ENCODE measurements at places on chromosomes 2 and 18. TPM values are rescaled to one million over a fixed set of nuclear protein-coding genes. Genes with fewer than 3 reads are reported as not detected.

GRCh38 chr2:59096973-59097372 lies 855.8 kb upstream of the FANCL start:
- no peak for DNase-seq

- no peak for DNase-seq
These were observed 61.7 kb downstream of the SMAD2 start for GRCh38 chr18:47868744-47869143.

DGUOK gene
- 66.3 TPM for total RNA-seq

GRCh38 chr2:9377461-9378097 lies 45.7 kb downstream of the ITGB1BP1 start:
- no peak for DNase-seq

TUBA3D gene
- not detected for total RNA-seq

DNA sequence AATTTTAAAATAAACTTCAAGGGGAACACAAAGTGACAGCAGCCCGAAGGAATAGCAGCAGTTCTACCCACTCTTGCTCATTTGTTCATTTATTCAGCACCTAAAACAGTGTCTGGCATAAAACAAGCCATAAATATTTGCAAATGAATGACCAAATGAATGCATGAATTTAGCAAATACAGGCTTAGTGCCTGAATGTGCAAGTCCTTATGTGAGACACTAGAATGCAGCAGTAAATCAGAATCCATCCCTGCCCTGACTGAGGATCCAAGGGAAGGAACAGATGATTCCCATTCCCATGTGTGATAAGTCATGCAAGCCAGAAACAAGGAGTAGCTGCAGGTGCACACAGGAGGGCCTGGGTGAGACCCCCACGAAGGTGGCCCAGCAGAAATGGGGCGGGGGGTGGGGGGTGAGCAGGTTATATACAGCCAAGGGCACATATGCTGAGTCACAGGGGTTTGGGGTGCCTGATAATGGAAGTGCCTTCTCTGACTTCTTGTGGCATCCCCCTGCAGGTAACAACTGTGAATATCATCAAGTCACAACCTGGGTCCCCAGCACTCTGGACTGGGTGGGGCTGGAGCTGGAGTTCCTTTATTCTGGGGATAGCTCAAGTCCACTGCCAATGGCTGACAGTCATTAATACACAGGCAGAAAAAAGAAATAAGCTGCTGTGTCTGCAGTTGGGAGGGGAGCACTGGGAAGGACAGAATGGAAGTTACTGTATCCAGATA lies 311.9 kb downstream of the TXNL1 start:
- DNase-seq: no peak

ATP6V1B1 gene
- not detected for total RNA-seq

GRCh38 chr2:147495734-147496133 lies 349.1 kb upstream of the ACVR2A start:
- DNase-seq: no peak

DNA sequence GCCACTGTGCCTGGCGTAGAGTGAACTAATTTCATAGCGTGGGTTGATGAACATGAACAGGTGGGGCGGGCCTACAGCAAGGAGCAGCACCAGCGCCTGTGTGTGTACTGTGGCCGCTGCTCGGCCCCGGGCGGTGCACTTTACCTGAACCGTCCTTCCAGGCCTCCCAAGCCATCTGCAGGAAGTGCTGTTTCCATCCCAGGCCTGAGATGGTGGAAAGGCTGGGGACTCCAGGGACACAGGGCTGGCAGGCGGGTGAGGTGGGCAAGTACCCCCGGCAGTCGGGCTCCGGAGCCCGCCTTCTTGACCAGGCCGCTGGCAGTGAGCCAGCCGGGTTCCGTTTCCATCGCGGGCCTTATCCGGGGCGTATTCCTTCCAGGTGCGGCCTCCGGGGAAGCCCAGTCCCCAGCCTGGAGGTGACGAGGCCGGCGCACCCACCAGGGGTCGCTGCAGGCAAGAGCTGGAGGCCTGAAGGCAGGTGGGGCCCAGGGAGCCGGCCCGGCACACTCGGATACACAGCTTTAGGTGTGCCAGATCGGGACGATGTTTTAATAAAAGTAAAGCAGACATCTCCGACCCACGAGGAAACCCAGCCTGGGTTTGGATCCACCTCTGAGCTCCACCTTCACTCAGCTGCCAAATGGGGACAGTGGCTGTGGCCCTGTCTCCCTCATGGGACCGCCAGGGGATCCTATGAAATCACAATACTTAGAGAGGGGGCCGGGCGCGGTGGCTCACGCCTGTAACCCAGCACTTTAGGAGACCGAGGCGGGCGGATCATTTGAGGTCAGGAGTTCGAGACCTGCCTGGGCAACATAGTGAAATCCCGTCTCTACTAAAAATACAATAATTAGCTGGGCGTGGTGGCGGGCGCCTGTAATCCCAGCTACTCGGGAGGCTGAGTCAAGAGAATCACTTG lies 22.7 kb upstream of the PDIA6 start:
- peak; percentile 31 for DNase-seq

DTNA gene
- total RNA-seq: 9.5 TPM

DNA sequence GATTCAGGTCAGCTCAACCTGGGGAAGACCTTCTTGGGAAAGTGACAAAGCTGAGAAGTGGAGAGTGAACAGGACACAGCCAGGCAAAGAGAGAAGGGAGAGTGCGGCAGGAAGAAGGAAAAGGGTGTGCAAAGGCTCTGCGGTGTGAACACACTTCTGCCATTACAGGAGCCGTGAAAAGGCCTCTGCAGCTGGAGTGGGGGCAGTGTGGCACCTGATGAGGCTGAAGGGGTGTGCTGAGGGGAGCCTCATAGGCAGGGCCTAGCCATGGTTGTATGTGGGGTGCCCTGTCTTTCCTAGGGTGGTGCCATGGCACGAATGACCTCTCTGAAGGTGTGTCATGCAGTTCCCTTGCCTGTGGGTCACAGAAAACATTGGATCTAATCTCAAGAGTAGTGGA lies 347.6 kb downstream of the CYRIA start:
- no peak for DNase-seq

FAM228B gene
- 2.2 TPM for total RNA-seq

- peak; percentile 63 for DNase-seq
These were observed 81.0 kb downstream of the TAF4B start for GRCh38 chr18:26307161-26307773.

DNA sequence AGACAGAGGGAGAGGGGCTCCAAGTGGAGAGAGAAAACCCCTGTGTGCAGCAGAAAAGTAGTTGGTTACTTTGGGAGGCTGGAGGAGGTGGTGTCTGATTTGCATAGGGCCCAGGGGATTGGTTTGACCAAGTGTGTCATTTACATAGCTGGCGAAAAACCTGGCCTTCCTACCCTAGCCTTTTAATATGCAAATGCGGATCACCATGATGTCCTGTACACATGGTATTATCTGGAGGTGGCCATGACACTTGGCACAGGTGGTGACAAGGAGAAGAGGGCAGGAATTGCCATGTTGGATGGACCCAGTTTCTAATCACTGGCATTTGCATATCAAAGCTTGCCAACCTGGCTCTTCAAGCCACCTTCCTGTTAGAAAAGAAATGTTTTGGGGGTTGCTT lies 120.8 kb upstream of the CHAC2 start:
- DNase-seq: no peak

DNA sequence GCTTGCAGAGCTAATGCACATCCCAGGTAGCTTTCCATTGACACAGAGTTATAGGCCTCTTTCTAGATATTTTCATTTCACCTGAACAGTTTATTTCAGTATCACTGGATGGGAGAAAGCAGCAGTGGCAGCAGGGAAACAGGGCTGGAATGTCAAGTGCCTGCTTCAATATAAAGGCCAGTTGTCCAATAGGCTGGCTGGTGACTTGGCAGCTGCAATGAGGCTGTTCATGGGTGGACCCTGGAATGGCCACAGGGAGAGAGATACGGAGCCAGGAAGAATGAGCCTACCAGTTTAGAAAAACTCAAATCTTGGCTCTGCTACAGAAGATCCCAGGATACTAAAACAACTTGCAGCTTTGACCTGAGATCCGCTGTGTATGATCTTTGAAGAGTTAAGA lies 185.0 kb downstream of the BCL11A start:
- DNase-seq: no peak

GRCh38 chr2:194999771-195000170 lies 657.3 kb upstream of the SLC39A10 start:
- DNase-seq: no peak

DNA sequence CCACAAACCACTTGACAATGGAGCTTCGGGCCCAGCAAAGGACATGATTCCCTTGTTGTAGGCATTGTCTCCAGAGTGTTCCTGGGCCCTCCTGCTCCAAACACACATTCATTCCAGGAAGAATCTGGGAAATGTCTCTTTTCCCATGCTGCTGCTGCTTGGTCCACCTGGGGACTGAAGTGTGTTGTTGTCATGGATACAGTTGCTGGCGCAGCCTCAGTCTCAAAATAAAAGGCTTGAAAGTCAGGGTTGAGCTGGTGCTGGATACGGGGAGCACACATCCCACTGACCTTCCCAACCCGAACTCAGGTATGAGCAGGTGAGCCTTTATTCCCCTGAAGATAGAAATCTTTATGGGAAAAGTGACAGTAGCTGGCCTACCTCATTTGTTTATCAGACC lies 30.6 kb upstream of the SPP2 start:
- DNase-seq: no peak

PDE1A gene
- total RNA-seq: 0.90 TPM

RNASEH1 gene
- 23.7 TPM for total RNA-seq

DNA sequence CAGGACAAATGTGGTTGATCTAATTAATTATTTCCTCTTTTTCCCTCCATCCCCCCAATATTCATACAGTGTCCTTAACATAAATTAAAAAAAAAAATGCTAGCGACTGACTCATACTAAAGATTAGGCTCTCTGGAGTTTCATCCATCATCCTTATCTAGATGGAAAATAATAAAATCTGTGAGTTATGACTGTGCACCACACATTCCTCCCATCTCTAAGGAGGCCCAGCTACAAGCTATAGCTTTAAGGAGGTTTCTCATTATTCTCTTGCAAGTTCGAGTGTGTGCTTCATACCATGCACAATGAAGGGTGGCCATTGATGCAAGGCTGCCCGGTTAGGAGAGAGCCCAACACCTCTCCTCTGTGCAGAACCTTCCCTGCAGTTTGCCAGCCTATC lies 77.3 kb downstream of the XDH start:
- DNase-seq: peak; percentile 64

DNA sequence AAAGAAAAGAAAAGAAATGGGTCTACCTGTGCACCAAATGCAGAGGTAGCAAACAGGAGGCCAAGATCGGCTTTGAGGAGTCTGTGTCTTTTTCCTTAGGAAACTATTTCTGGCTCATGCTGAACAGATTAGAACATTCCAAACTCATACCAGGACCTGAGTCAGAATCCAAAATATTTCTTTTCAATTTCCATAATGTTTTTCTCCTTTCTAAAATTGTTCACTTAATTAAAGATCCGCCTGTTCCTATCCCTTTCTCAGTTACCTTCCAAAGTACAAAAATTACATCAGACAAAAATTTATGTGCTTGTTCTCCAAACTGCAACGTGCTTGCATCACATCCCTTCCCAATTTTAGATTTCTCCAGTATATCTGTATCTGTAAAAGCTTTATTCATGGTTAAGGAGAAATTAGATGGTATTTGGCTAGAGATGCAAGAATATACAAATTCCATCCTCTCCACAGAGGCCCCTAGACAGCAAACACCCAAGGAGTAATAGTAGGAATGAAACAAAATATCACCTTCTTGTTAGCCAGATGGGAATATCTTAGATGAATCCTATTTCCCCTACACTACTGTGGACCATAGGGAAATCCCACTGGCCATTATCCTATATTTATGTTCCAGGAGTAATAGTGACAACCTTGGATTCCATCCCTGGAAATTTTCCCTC lies 130.6 kb downstream of the LNPK start:
- peak; percentile 6 for DNase-seq

DNA sequence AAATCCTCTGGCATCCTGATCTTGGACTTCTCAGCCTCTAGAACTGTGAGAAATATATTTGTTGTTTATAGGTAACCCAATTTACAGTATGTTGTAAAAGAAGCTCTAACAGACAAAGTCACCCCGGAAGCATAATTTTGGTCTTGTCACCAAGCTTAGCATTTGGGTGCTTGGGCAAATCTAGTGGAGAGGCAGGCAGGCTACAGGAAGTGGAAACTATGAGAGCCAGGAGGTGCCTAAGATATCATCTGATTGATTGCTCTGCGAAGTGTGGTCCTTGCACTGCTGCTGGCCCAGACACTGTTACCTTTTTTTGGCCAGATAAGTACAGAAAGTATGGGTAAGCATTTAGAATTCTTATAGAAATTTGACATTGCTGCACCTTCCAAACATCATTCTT lies 102.9 kb downstream of the CDC42EP3 start:
- DNase-seq: no peak

GPR39 gene
- total RNA-seq: 9.0 TPM

- peak; percentile 55 for DNase-seq
These were observed 128.7 kb upstream of the L3MBTL4 start for GRCh38 chr18:6543330-6543908.

ANO7 gene
- total RNA-seq: 0.36 TPM

OR6B2 gene
- total RNA-seq: not detected

TBR1 gene
- not detected for total RNA-seq

XIRP2 gene
- total RNA-seq: 0.28 TPM

DNA sequence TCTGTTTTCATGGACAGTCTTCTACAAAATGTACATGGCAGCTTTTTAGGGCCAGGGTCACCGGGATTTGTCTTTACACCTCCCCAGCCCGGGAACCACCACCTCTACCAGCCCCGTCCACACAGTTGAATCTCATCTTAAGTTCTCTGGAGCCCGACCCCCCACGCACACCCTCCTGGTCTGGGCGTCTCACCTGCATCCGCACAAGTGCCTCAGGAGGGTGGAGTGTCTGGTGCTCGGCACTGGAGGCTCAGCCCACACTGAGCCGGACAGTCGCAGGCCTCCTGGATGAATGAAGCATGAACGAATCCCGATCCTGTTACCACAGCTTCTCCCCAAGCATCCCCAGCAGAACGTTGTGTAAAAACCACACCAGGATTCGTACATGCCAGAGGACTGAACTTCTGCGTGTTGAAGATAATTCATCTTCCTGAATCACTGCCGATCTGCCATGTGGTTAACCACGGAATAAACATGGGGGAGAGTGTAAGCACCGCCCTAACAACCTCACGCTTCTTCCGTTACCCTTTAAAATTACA lies 162.0 kb downstream of the RTP5 start:
- peak; percentile 95 for DNase-seq

MC5R gene
- total RNA-seq: not detected

- no peak for DNase-seq
These were observed 49.5 kb downstream of the ACTR2 start for GRCh38 chr2:65277118-65277517.

CHRNG gene
- total RNA-seq: not detected

GRCh38 chr2:38091760-38092159 lies 15.8 kb upstream of the CYP1B1 start:
- DNase-seq: no peak

GRCh38 chr2:11142330-11142729 lies 12.9 kb upstream of the SLC66A3 start:
- DNase-seq: no peak

DNA sequence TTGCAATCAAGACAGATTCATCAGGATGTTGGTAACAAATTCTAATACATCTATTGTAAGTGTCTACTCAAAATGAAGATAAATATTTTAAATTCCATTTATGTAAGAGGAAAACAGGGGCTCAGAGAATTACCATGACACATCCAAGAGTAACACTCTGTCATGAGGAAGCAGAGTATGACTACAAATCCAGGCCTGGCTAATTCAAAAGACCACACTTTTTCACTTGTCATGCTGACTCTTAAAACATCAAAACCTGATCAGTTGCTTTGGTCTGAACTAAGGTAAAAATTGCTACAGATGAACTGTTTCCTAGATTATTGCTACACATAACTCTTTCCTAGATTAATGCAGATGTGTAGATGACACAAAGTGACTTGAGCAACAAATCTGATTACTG lies 880.6 kb downstream of the TSN start:
- DNase-seq: no peak

GRCh38 chr2:195520671-195521155 lies 136.3 kb upstream of the SLC39A10 start:
- DNase-seq: peak; percentile 99

USP40 gene
- 27.8 TPM for total RNA-seq
